CD4-positive, alpha-beta T cell treated with Interleukin-17A for 1 hour (primary cell): ENCODE measurements at places on chromosomes 12 and 14.

GRCh38 chr12:38158428-38159091, 158.0 kb upstream of the ALG10B start:
- no peak for DNase-seq

DNA sequence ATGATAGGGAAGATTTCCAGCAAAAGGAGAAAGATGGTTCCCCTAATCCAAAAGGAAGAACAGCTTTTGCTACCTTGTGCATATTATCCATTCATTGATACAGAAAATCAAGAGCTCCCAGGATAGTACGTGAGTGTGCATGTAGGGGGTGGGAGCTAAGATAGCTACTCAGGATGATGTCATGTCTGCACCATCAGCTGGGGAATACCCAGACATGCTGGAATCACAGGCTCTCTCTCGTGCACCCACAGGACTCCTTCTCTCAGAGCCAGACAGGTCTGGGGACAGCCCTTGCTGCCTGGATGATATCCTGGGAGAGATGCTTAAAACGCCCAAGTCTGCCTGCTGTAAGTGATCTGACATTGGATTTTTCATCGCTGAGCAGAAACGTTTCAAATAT, 38.9 kb downstream of the FOXN3 start:
- DNase-seq = peak; percentile 11

DNA sequence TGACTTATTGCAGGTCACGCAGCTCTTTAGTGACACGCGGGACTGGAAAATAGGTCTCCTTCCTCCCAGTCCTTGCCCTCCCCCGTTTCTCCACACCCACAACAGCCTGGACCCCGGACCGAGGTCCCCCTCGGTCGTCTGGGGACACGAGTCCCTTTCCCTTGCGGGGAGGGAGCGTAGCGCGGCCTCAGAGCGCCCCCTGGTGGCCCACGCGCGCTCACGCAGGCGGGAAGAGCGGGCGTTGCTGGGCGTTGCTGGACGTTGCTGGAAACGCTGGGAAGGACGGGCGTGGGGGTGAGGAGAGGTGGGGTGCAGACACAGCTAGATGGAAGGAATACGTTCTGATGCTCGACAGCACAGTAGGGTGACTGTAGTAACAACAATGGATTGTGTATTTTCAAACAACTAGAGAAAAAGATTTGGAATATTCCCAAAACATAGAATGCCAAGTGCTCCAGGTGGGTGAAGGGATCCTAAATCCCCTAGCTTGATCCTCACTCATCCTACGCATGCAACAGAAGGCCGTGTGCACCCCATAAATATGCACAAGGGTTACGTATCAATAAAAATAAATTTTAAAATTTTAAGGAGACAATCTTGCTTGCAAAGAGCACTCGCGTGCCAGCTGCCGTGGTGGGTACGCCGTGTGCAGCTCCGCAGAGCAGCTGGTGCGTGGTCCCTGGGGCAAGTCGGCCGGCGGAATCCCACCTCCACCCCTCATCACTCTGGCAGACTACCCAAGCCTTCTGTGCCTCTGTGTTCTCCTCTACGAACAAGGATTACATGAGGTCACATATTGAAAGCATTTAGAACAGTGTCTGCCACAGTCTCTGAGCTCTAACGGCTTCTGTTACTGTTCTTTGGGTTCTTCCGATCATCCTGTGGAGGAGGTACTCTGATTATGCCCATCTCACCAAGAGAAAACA, 87.4 kb downstream of the B4GALNT3 start:
- peak; percentile 68 for DNase-seq

GRCh38 chr12:116919247-116919661, 8.5 kb downstream of the FBXW8 start:
- DNase-seq = no peak
